ENCODE measurements at places on chromosomes 2 and 18.

DNA sequence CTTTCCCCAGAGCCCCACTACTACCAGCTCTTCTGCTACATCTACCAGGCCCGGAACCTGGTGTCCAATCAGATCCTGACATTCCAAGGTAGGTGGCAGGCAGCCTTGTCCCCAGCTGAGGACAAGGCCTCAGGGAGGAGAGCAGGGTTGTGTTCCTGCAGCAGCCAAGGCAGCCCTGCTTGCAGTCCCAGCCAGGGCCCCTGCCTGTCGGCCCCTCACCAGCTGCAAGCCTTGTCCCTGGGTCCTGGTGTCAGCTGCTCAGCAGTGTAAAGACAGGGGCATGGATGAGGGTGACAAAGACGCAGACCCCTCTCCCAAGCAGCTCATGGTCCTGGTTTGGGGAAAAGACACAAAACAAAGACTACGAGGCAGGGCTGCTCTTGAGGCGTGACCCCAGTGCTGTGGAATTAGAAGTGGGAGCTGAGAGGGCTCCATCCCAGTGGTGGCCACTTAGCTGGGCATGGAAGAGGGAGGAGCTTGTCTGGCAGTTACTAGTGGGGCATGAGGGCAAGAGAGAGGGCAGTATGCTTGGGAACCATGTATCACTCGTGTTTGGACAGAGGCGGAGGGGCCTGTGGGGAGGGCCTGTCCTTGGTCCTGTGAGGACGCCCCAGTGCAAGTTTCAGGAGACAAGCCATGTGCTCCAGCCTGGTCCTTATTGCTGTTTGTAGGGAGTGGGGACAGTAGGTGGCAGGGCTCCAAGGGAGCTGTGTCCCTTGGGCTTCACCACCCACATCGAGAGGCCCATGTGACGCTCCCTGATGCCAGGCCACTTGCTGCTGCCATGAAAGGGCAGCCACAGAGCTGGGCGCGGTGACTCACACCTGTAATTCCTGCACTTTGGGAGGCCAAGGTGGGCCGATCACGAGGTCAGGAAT lies 47.5 kb downstream of the LMAN2L start:
- no peak for DNase-seq

- no peak for DNase-seq
Measured at GRCh38 chr18:21230436-21230835, 11.6 kb upstream of the GREB1L start.

GRCh38 chr2:238701341-238702206 lies 146.3 kb upstream of the TWIST2 start:
- no peak for DNase-seq

DNA sequence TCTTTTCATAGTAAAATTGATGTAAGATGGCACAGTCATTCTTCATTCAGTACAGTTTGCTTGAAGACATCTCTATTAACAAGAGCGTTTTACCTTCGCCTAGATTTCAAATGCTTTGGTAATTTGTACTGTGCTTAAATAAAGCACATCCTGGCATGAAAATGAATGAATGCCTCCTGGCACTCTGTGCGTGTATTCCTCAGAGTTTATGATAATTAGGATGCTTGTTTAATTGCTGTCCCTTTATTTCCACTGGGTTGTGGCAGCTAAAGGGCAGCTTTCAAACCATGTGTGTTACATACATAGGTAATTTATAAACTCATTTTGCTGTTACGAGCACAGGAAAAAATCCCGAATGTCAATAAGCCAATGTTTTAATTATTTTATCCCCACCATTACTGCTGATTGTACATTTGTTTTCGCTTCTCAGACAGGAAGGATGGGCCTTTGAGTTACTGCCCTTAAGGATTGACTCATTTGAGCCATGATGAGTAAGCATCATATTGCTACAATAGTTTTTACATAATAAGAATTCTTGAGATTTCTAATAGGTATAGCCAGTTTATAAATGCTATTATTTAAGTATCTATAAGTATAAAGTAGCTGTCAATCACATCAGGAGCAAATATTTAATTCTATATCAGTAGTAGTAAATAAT lies 516.5 kb downstream of the XIRP2 start:
- peak; percentile 54 for DNase-seq

DNA sequence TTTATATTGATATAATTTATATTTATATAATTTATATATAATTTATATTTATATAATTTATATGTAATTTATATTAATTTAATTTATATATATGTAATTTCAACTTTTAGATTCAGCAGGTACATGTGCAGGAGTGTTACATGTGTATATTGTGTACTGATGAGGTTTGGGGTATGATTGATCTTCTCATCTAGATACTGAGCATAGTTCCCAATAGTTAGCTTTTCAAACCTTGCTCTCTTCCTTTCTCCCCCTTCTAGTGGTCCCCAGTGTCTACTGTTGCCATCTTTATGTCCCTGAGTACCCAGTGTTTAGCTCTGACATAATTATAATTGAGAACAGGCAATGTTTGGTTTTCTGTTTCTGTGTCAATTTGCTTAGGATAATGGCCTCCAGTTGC lies 1335.3 kb upstream of the CDH2 start:
- DNase-seq = no peak

DNA sequence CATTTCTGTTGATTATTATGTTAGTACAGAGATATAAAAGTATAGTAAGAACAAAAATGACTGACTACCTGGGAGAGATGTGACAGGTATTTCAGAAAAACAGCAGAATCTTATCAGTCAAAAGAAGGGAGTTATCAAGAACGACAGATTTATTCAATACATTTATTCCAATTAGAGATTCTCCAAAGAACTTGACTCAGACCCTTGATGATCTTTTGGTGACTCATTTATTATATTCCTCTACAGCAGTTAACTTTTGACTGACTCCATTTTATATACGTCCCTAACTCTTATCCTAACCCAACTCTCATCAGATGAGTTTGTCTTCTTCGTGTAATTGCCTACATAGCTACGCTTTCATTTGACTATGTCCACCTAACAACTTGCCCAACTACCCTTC lies 91.1 kb downstream of the C2orf74 start:
- no peak for DNase-seq
